ENCODE measurements at places on chromosomes 13 and 19.
A peak's percentile ranks its signal among the peaks of the same experiment; 100 is the strongest.

- DNase-seq, result no peak
Measured at GRCh38 chr13:79194272-79194671, 211.8 kb downstream of the RBM26 start.

DNA sequence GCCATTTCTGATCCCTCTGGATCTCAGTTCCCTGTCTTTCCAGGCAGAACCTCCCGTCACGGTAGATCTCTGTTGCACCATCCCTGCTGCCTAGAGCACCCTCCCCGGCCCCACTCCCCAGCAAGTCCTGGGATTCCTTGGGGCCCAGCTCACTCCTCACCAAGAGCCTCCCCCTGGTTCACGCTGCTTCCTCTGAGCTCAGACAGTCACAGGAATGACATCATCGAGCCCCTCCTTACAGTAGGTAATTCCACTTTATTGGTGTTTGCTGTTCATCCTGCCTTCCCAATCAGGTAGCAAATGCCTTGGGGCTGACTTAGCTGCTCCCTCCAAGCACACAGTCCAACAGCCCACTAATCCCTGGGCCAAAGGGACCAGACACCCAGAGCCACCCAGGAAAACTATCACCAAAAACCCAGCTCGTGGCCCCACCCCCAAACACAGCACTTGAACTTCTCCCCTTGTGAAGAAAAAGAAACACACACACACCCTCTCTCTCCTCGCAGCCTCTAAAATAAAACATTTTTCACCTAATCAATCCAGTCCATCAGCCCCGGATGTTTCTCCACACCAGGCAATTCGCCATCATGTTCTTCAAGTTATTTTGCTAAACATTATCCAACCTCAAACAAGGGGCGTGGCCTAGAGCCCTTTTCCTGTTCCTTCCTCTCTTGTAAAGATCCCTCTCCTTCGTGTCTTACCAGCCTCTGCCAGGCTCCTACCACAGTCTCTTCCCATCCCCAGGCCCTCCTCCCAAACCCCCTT, 2.5 kb downstream of the NAPA start:
- DNase-seq, result no peak

- DNase-seq, result no peak
Measured at GRCh38 chr19:51751655-51752054, at the start of gene FPR1. TSS of gene FPR1 (minus strand) at chr19:51751878. CDS start at chr19:51746994, 4,884 bp downstream.

- no peak for DNase-seq
Measured at GRCh38 chr19:10093295-10094186, 7.4 kb downstream of the SHFL start.

- no peak for DNase-seq
Measured at GRCh38 chr13:62087124-62087523, 671.5 kb upstream of the PCDH20 start.

DNA sequence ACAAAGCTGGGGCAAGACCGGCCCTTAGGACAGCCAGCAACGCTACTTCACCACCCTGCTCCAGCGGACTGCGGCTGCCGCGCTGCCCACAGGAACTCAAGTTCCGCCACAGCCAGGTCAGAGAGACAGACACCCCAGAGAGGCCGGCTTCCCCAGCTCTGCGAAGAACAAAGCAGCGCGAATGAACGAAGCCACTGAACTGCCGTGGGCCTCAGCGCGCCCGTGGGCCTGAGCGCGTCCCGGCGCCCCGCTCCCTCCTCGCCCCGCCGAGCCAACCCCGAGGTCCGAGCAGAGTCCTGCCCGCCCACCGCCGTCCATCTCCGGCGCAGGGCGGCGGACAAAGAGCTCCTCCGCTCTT, 158.4 kb downstream of the RNF17 start:
- DNase-seq, result no peak

- peak; percentile 69 for DNase-seq
Measured at GRCh38 chr19:2260341-2260805, 4.2 kb upstream of the JSRP1 start.

DNA sequence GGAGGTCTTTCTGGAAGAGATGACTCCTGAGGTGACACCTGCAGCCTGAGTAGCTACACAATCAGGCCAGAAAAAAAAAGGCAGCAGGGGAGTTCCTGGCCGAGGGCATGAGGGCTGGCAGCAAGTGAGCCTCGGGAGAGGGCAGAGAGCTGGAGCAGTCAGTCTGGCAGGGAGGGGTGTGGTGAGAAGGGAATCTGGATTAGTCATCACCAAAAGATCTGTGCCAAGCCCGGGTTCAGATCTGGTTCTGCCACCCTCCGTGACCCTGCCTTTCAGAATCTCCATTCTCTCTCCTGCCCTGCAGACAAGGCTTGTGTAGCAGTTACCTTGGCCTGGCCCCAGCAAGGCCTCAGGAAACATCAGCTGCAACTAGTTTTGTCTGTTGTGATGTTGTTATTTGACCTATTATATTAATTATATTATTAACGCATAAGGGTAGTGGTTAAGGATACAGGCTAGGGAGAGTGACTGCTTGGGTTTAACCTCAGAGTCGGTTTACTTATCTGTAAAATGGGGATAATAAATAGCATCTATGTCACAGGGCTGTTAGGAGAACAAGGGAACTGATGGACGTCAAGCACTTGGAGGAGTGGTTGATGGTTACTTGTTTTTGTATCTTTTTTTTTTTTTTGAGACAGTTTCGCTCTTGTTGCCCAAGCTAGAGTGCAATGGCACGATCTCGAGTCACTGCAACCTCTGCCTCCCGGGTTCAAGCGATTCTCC, 2.7 kb upstream of the CAPNS1 start:
- DNase-seq, result peak; percentile 82

DNA sequence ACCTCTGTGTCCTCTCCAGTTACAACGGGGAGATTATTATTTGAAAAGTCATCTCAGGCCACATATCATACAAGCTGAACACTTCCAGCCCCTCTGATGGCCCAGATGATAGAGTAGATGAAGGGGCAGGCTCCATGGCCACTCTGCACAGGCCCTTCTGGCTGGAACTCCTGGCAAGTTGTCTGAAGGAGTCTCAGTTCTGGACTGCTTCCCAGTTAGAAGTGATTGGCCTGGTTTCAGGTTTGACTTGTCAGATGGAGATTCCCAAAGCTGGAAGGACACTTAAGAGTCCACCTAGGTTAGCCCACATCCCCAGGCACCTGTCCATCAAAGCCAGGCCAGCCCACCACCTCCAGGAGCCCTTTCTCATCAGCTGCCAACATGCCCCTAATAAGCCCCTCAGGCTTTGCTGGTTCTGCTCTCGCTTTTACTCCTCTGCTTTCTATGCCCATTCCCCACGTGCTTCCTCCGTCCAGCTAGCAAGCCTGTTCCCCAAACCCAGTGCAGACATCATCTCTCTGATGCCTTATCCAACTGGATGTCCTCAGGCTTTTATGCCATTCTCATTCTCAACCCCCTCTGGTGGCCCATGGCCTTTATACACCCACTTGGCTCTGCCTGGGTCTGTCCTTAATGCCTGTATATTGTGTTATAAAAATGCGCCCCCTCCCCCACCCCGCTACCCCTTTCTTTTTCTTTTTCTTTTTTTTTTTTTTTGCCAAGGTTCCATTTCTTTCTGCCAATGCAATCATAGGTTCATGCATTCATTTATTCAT, 56.5 kb downstream of the HSPH1 start:
- DNase-seq, result no peak

DNA sequence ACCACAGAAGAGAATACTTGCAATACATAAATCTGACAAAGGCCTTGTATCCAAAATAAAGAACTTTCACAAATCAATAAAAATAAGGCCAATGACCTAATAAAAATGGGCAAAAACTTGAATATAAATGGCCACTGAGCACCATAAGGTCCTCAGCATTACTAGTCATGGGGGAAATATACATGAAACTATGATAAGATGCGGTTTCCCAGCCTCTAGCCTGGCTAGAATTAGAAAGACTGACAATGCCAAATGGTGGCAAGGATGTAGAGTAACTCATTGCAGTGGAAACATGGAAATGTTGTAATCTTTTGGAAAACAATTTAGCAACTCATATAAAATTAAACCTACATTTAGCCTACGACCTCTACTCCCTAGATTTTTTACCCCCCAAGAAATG, 227.1 kb downstream of the GGACT start:
- DNase-seq, result no peak

- DNase-seq, result no peak
Measured at GRCh38 chr19:10852098-10852800, 4.0 kb downstream of the C19orf38 start.

- no peak for DNase-seq
Measured at GRCh38 chr13:106089261-106089980, 446.0 kb downstream of the EFNB2 start.

GRCh38 chr13:81048026-81048461, 707.1 kb upstream of the SPRY2 start:
- DNase-seq, result no peak
